ENCODE measurements at places on chromosomes 3 and 15.

DNA sequence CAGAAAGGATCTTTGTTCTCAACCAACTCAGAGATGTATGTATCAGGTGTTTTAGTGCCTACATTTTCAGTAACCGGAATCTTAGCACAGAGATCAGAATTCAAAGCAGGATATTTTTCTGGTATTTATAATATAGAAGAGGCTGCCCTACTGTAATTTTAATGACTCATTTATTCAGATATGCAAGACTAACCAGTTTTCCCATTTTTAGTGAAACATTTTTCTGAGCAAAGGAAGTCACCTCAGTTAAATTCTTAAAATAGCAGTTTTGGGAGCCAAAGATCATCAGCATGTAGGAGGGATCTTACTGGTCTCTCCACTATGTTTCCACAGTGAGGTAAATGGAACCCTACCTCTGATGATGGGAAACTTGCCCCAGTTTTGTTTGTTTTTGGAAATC is 42.0 kb downstream of the SRP14 start:
- DNase-seq, result no peak

- DNase-seq, result no peak
Measured at GRCh38 chr3:150871192-150871591, 34.0 kb downstream of the MINDY4B start.

GRCh38 chr3:88203642-88204055 is 53.9 kb downstream of the C3orf38 start:
- peak; percentile 64 for DNase-seq

DNA sequence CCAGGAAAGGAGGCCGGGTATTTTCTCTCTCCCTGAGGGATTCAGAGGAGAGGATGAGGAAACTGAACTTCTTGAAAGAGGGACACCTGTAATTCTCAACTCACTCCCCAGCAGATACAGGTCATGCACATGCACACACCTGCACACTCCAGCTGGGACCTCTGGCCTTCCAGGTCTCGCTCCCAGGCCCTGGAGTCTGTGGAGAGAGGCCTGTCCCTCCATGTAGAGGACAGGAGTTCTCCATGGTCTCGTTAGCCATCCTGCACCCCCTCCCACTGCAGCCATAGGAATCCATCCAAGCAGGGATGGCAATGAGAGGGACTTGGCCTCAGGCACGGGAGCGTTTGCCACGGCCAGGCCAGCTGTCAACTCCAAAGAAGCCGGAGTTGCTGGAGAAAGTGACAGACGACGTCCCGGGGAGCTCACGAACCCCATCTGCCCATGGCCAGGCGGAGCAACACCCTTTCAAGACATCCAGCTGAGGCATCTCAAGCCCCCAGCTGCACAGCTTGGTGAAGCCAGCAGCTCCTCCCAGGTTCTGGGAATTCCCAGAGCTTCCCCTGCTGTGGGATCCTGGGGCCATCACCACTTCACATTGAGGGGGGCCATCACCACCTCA is 223.3 kb downstream of the UACA start:
- DNase-seq, result no peak

GRCh38 chr15:43769584-43770228 is 7.1 kb downstream of the ELL3 start:
- peak; percentile 56 for DNase-seq

- DNase-seq, result no peak
Measured at GRCh38 chr3:100695696-100696095, 13.6 kb upstream of the TFG start.

DNA sequence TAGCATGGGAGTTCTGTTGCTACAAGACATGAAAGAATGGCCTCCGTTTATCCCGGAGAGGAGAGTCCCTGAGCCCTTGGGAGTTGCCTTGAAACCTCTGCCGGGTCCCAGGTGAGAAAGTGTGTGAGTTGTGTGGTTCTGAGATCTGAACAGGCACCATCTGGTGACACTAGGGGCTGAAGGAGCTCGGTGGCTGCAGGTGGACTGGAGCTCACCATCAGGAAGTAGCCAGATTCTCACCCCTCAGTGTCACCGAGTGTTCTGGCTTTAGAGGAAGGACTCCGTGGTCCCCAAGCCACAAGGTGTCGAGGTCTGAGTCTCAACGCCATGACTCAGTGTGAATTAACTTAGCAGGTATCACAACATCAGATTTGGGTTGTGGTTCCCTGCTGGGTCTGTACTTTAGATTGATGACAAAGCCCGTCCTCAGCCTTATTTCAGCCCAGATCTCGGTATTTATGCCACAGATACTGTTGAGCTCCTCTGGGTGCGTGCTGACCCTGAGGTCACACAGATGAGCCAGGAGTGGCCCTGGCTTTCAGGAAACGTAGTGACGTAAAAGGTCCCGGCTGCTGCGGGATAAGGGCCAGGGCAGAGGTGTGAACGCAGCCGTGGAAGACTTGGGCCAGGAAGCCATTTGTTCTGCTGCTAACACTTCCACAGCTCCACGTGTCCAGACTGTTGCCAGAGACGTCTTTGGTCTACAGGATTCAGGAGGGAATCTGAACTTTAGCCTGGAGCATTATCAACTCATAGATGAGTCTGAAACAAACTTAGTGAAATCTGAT is 54.4 kb downstream of the PGPEP1L start:
- DNase-seq, result no peak

- peak; percentile 76 for DNase-seq
Measured at GRCh38 chr15:90046911-90047392, 45.8 kb downstream of the ZNF710 start.

- no peak for DNase-seq
Measured at GRCh38 chr3:163462446-163462845, 1615.8 kb downstream of the SI start.

DNA sequence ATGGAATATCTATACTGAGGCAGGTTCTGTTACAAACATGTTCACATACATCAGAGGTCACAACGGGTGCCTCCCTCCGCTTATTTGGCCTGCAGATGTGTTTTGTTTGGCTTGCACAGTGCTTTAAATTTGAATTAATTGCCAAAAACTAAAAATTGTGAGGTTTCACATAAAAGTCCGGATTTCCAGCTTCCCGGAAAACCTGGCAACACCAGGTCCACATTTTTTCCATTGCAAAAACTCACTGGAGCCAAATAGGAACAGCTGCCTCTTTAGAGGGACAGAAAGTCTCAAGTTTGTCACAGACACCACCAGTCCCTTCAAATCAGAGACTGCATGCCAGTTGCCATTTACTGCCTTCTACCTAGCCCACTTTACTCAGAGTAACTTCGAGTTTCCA is 205.9 kb upstream of the MDFIC2 start:
- no peak for DNase-seq

- no peak for DNase-seq
Measured at GRCh38 chr15:73017987-73018386, 34.3 kb upstream of the NEO1 start.

- no peak for DNase-seq
Measured at GRCh38 chr15:82530006-82530405, 10.3 kb downstream of the RPS17 start.

GRCh38 chr3:9386501-9387321 is 10.7 kb upstream of the SETD5 start:
- DNase-seq, result no peak

DNA sequence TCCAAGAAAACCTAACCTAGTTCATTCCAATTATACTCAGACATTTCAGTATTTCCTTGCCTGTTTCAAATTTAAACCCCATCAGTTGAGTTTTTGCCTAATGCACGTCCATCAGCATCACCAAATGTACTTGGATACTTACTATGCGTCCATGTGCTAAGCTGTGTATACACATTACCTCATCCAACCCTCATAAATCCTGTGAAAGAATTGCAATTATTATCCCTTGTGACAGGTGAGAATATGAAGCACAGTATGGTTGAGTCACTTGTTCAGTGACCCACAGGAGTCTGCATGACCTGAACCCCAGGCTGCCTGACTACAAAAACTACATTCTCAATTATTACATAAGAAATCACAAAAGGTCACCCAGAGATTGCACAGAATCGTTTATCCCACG is 2.5 kb downstream of the OR5K2 start:
- DNase-seq, result no peak

GRCh38 chr3:42961633-42962032 is 17.5 kb upstream of the GASK1A start:
- peak; percentile 24 for DNase-seq

- DNase-seq, result no peak
Measured at GRCh38 chr3:32129832-32130231, 23.4 kb downstream of the GPD1L start.

- no peak for DNase-seq
Measured at GRCh38 chr15:57395292-57395691, 19.0 kb downstream of the CGNL1 start.

DNA sequence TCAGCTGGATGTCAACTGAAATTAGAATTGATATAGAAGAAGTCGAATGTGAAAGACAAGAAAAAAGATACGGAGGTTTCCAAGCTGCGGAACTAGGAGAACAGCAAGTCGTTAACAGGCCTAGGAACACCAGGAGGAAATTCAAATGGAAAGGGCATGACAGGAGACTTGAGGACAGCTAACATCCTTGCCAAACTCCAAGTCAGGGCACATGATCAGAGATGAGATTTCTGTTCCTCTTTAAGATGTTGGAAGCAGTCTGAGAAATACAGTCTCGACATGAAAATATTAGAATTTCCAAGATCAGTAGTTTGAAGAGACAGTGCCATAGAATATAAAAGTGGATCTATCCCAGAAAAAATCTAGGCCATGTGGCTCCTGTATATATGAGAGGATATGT is 5.0 kb downstream of the MYO5A start:
- DNase-seq, result no peak

- DNase-seq, result no peak
Measured at GRCh38 chr3:138332472-138333073, 2.9 kb upstream of the NME9 start.

DNA sequence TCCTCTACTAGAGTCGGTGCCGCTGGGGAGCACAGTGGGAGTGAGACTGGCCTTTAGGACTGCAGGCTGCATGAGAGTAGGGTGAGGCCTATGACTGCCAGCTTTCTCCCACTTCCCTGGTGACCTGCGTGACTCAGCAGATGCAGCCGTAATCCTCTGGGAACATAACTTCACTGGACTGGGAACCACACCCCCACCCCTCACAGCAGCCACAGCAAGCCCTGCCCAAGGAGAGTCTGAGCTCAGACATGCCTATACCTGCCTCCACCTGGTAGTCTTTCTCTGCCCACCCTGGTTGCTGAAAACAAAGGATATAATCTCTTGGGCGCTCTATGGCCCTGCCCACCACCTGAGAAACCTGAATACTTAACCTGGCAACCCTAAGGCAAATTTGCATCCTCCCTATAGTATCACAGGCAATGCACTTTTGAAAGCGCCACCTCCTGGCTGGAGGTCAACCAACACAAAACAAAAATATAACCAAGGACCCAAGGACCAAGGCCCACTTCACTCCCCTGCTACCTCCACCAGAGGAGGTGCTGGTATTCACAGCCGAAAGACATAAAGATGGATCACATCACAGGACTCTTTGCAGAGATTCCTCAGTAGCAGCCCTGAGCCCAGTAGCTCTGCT is 308.9 kb downstream of the CTNNB1 start:
- no peak for DNase-seq

- no peak for DNase-seq
Measured at GRCh38 chr15:45804028-45804427, 169.2 kb downstream of the SQOR start.

DNA sequence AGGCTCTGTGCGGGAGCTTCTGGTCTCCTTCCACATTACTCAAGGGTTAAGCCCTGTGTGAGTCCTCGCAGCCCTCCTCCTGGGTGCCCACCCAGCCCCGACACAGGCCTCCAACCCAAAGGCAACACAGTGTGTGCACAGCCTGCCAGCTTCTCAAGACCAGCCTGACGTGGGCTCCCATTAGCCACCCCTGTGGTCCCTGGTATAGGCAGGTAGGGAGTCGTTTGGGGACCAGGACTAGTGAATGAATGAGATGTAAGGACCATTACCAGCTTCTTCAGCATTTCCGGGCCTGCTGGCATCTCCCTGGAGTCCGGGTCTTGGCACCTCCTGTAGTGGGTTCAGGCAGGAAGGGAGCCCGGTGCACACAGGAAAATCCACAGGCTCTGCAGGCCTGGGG is 20.2 kb upstream of the PLXNA1 start:
- DNase-seq, result no peak

GRCh38 chr3:148970271-148970670 is 21.1 kb upstream of the GYG1 start:
- no peak for DNase-seq

DNA sequence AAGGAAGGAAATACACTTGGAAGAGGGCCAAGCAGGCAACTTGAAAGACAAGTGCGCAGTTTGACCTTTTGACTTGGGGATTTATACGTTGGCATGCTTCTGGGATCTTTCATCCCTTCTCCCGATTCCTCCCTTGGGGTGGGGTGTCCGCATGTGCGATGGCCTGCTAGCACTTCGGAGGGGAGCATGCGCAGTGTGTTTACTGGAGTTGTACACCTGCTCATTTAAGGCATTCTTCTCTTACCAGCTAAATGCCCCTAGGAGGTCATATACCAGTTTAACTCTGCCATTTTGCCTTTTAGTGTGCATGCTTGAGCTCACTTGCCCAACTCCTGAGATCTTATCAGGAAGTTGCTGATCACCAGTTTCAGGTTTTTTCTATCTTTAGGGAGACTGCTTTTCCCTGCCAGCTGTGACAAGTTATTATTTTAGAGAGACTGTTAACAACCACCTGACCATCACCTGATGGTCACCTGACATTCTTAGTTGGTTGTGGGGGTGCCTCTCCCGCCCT is 63.5 kb downstream of the BFSP2 start:
- DNase-seq, result peak; percentile 20

GRCh38 chr3:58874248-58874741 is 175.5 kb downstream of the CFAP20DC start:
- no peak for DNase-seq

- no peak for DNase-seq
Measured at GRCh38 chr15:45873781-45874180, 239.0 kb downstream of the SQOR start.

GRCh38 chr3:127690823-127691452 is 18.2 kb downstream of the ABTB1 start:
- peak; percentile 21 for DNase-seq

GRCh38 chr3:56320883-56321282 is 147.4 kb downstream of the ERC2 start:
- no peak for DNase-seq

DNA sequence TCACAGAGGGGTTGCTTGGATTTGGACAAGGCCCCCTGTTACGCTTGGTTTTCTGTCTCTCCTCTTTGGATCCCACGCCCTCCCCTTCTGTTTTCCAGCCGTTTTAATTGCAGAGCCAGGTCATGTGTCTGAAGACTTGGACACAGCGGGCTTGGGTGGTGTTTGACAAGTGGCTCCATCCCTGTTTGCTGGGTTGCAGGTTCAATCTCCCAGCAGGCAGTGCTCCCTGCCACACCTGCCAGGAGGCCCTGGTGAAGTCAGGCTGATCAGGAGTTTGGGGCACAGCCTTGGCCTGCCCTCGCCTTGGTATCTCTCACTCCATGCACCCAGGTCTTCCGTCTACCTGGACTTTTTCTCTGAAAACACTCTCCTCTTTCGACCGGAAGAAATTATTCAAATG is 59.0 kb downstream of the PLXNA1 start:
- no peak for DNase-seq

GRCh38 chr15:41105348-41106334 is 10.4 kb downstream of the INO80 start:
- DNase-seq, result no peak
